Naive thymus-derived CD4-positive, alpha-beta T cell (primary cell): ENCODE measurements at places on chromosomes 16 and 17. TPM values are rescaled to one million over a fixed set of nuclear protein-coding genes. Genes with fewer than 3 reads are reported as not detected.

Gene PROCA1
- total RNA-seq, result 5.2 TPM

- DNase-seq, result no peak
Measured at GRCh38 chr17:38547444-38547843, 58.3 kb downstream of the SRCIN1 start.

GRCh38 chr16:62814891-62815290, 778.7 kb upstream of the CDH8 start:
- DNase-seq, result no peak

GRCh38 chr16:8542393-8542792, 47.9 kb downstream of the TMEM114 start:
- DNase-seq, result no peak
